ENCODE measurements at places on chromosomes 16 and 17.

DNA sequence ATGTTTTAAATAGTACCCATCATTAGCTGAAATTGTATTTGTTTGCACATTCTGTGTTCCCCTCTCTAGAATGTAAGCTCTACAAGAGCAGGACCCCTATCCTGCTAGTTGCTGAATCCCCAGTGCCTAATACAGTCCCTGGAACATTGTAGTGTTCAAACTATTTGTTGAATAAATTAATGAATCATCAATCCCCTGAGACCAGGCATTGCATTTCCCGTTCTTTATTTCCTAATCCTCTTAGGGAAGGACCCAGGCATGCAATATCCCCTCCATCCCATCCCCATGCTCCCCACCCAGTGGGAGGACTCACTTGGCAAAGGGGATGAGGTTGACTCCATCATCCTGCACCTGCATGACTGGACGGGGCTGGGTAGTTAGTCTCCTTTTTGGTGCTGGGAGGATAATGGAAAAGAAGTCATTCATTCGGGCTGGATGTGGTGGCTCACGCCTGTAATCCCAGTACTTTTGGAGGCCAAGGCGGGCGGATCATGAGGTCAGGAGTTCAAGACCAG, 3.2 kb downstream of the INCA1 start:
- no peak for DNase-seq

- no peak for DNase-seq
Measured at GRCh38 chr16:72179204-72179970, 7.4 kb upstream of the PMFBP1 start.

DNA sequence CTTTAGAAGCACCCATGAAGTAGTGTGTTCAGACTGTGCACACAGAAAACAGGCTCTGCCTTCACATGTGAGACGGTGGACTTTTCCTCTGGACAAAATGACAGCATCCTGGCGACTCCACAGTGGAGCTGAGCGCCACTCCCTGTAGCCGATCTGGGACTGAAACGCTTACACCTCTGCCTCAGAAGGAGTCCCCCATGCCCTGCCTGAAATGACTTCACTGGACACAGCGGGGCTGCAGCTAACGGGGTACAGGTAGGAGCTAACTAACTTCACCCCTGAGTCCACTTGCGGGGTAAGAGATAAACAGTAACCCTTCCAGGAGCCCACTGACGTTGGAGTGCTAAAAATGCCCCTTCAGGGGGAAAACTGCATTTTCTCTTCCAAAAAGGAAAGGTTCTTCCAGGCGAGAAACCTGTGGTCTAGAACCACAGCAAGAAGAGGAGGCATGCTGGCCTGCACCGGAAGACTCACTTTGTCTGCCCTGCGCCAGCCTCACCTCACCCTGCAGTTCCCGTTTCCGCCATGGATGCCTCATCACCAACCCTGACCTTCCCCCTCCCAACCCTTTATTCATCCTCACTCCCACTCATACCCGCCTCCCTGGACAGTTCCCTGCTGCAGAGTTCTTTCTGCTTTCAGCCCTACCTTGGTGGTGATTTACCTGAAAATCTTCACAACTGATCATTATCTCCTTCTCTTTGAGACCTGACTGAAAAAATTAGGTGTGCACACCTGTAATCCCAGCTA, 19.4 kb upstream of the ENDOV start:
- no peak for DNase-seq

GRCh38 chr16:48231727-48232492, 12.2 kb upstream of the LONP2 start:
- no peak for DNase-seq

DNA sequence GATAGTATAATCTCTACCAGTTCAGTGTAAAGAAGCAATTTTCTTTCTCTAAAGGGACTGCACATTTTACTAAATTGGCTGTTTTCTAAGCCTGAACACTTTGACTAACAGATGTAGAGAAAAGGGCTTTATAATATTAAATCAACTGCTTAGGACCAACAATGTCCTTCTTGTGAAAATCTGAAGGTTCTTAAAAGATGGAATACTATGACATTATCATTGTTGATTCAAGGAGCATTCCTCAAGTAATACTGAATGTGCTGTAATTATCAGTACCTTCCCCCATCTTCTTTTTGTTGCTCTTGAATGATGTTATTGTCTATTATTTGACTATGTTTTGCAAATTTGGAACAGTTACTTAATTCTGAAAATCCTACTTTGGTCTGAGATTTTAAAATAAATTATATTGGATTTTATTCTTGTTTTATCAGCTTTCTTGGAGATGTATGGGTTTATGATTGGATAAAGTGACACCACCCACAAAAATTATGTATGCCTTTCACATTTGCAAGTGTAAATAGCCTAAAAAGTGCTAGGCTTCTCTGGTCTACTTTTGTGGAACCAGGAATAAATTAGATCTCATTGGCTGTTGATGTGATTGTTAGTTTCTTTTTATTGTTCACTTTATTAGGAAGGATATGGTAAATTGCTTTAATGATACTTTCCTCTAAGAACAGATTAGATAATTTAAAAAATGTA, 53.0 kb downstream of the TAOK1 start:
- no peak for DNase-seq

DNA sequence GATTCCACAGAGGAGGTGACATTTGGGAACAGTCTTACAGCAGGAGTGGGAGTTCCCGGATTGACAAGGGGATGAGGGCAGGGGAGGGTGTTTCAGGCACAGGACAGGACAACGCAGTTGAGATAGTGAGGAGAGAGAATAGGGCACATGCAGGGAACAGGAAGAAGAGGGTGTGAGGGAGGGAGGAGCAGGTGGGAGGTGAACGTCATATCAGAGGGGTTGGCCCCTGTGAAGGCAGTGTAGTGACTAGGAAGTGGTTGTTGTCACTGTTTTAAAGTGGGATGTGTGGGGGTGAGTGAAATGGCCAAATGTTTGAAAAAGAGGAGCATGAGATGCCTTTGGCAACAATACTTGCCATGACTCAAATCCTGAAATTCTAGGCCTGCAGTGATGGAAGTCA, 12.2 kb downstream of the PRKCB start:
- DNase-seq, result no peak

DNA sequence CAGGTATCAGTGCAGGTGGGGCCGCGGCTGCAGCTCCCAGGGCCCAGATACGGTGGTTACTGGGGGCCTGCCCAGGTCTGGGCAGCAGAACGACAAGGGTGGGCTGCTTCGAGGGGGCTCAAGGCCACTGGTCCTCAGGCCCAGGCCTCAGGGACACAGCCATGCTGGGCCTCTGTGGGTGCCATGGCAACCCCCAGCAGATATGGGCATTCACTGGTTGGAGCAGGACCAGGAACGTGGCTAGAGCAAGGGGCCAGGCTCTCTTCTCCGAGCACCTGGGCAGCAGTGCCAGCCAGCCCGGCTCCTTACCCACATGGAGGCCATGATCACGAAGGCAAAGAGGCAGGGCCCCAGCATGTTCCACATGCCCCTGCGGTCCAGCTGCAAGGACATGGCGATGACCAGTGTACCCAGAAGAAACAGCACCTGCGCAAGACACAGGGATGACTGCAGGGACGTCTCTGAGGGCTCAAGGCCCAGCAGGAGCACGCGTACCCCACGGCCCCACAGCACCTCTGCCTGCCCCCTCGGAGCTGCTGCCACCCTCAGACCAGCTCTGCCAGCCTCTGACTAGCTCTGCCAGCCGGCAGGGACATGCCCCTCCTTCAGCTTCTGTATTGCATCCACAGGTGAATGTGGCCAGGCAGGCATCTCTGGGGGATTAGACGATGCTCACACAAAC, 2.1 kb upstream of the MRPL28 start:
- no peak for DNase-seq

GRCh38 chr16:56549744-56550385, 15.0 kb upstream of the MT4 start:
- DNase-seq, result no peak

- DNase-seq, result no peak
Measured at GRCh38 chr17:12765548-12765947, 23.8 kb upstream of the ARHGAP44 start.

- no peak for DNase-seq
Measured at GRCh38 chr17:18182110-18182977, 1.3 kb upstream of the ALKBH5 start.

- no peak for DNase-seq
Measured at GRCh38 chr17:19747829-19748806, at the start of gene ALDH3A1. ALDH3A1 (minus strand) TSS chr17:19748298; CDS start chr17:19745129, 3,169 bp downstream.

DNA sequence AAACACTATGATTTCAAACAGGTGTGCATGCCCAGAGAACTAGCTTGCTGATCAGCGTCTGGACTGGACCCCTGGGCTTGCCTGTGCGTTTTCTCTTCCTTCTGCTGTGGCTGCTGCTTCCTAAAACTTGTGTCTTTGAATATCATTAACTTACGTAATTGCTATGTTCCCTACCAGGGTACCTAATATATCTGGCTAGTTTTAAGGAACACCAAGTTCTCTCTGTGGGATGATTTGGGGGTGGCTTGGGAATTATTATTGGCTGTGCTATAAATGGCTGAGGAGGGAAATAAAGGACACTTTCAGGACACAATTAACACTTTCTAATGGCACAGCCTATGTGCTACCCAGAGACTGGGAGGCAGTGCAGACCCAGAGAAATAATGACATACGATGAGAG, 606.0 kb upstream of the RBFOX1 start:
- DNase-seq, result no peak

DNA sequence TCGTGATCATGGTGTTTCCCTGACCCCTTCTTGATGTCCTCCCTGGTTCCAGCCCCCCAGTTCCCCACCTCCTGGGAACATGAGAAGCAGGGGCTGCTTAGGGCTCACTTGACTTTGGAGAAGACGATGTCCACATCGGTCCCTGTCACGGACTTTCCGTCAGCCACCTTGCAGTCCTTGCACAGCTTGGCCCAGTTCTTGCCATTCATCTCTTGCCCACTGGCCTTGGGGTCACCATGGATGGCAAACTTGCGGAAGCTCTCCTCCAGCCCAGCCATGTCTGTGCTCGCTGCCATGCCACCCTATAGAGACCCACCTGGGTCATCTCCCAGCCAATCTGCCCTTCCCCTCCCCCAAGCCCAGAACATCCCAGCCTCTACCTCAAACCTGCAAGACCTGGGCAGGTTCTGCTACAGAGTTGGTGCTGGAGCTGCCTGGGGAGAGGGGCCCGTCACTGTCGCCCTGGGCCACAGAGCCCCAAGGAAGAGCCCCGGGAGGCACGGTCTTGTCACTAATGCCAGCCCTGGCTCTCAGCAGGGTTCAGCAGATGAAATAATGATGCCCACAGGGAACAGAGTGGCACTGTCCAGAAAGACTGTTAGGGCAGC, 2.4 kb downstream of the TPPP3 start:
- no peak for DNase-seq

GRCh38 chr17:56933151-56933745, 19.4 kb upstream of the TRIM25 start:
- no peak for DNase-seq

- no peak for DNase-seq
Measured at GRCh38 chr16:78906135-78906534, 694.4 kb downstream of the MAF start.

DNA sequence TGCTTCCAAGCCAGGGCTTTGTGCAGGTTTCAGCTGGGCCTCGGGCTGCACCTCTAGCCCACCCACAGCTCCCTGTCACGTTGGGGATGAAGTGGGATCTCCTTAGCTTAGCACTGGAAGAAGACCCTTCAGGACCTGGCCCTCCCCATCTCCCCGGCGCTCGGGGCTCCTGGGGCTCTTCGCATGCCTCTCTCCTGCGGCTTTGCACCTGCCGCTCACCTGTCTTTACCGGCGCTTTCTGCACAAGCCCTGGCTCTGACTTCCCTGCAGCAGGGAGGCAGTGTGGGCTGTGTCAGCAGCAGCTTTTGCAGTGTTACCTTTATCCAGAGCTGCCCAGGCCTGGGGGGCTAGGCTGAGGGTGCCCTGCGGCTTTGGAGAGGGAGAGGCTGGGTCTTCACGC, 52.3 kb downstream of the NT5M start:
- no peak for DNase-seq

GRCh38 chr16:17419266-17419665, 51.5 kb downstream of the XYLT1 start:
- DNase-seq, result no peak

DNA sequence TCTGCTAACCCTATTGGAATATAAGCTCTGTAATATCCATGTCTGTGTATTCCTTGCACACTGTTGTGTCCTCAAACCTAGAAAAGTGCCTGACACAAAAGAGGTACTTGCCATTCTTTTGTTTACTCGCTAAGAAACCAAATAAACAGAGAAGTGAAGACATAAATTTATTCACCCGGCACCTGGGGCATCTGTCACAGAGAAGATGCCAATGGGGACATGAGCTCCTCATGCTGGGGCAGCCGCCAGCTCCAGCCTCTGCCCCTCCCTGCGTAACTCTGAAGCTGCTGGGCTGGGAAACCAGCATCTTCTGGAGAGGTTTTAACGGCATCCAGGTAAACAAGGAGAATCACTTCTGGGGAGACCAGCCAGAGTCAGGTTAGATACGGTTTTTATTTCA, 15.1 kb upstream of the CDRT4 start:
- no peak for DNase-seq

GRCh38 chr17:32527146-32527545, 40.4 kb downstream of the CDK5R1 start:
- DNase-seq, result no peak

- no peak for DNase-seq
Measured at GRCh38 chr16:9042964-9043680, 48.3 kb upstream of the HAPSTR1 start.

DNA sequence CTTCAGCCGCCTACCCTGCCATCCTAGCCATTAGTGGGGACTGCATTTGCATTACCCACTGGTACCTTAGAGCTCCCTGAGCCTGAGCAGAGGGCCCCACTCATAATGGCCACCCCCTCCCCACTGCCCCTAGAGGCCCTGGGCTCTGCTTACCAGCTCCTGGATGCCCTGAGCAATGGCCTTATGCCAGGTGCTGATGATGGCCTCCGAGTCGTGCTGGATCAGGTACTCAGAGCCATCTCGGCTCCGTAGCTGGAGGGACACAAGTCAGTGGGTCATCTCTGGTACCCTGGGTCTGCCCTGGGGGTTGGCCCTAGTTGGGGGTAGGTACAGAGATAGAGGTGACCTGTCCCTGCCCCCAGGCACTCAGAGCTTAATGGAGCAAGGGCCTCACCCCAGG, 34.9 kb downstream of the ARHGAP27 start:
- no peak for DNase-seq

DNA sequence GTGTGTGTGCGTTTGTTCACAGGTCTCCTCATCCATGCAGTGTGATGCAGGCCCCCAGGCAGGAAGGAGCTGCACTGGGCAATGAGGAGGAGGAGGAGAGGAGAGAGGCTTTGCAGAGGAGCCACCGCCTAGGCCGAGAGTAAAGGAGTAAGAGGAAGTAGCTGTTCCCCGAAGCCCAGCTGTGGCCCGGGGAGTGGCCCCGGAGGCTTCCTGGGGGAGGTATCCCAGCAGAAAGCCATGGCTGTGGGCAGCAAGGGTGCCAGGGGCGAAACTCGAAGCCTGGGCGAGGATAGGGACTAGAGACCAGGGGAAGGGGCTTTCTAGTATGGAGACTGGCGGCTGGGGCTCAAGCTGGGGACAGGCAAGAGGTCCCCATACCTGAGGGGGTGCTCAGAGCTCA, 12.2 kb downstream of the C16orf95 start:
- no peak for DNase-seq

- no peak for DNase-seq
Measured at GRCh38 chr16:13171313-13171712, 269.9 kb downstream of the SHISA9 start.

GRCh38 chr16:89187032-89187769, 13.1 kb downstream of the SLC22A31 start:
- DNase-seq, result no peak
